Naive thymus-derived CD4-positive, alpha-beta T cell (primary cell): ENCODE measurements at places on chromosomes 3 and 15.

DNA sequence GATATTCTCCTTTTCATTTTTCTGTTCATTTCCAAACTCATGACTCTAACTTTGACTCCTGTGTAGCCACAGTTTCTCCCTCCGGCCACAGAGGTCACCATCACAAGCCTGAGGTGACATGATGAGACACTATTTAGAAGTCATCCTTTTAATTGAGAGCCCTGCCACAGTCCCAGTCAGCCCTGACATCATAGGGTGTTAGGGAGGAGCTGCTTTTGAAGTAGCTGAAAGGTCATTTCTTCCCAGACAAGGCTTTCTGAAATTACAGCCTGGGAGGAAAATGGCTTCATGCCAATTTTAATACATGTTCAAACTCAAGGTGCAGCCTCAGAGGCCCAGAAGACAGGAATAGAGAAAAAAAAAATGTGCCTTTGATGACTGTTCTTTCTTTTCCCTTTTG lies 532.8 kb upstream of the TGFBR2 start:
- DNase-seq: no peak

GRCh38 chr3:160829486-160830009 lies 73.5 kb downstream of the PPM1L start:
- no peak for DNase-seq

DNA sequence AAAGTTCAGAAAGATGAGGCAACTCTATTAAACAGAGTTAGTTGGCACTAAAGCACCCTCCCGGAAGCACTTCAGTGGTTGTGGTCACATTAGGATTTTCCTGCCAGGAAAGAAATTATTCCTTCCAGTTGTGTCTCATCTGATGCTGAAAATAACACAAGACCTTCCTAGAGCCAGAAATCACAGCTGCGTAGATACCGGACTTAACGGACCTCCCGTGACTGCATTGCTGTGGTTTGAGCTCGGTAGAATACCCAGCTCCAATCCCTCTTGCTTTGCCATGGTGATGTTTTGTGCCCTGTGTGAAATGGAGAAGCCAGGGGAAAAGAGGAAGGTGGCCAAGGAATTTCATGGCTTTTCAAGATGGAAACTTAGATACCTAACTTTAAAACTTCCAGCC lies 215.0 kb upstream of the IGF1R start:
- no peak for DNase-seq

- DNase-seq: no peak
Observed at GRCh38 chr15:101725073-101725472, 800 bp upstream of the TARS3 start.

GRCh38 chr3:57943525-57944495 lies 64.4 kb upstream of the FLNB start:
- no peak for DNase-seq

DNA sequence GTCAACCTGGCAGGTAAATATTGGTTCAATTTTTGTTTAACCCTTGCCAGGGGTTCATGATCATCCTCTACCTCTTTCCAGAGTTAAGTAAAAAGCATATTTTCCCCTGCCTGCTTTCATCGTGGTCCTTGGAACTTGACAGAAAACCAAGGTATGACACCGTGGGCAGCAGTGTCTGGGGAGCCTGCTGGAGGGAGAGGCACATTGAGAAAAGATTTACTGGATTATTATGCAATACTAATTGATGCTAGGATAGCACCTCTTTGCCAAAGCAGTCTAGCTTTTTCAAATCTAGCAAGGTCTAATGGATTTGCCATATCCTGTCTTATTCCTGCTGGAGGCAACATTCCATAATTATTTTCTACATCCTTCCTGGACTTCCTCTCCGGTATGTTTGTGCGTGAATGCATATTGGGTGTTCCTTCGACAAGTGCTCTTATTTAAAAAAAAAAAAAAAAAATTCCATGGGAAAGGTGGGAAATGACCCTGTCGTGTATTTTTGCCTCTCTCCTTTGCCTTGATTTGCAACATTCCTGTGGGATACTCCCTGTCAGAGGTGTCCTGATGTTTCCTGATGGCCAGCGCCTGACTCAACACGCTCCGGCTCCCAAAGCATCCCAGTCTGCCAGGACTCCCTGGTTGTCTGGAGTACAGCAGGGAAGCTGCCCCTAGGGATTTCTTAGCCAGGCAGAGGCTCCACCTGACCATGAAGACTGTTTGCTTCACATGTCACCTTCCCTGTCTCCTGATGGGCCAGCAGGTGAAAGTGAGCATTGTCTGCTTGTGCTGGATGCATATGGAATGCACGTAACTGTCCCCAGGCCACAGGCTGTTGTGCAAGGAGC lies 6.3 kb downstream of the BHLHE40 start:
- no peak for DNase-seq
